ENCODE measurements at places on chromosomes 16 and 17.

DNA sequence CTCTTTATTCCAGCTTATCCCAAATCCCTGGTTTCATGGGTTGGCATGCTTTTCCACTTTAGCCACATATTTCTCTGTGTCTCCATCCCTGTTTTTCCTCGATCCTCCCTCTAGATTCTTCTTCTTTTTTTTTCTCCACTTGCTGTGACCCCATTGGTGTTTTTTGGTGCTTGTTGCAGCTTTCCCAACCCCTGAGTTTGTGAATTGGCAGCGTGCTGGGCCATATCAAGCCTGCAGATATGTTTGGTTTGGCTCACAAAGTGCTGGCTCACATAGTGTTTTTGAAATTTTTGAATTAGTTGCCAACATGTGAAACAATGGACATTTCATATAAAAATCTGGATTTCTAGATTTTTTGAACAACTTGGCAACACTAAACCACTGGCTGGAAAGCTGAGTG, 8.8 kb downstream of the GPR139 start:
- DNase-seq, result no peak

DNA sequence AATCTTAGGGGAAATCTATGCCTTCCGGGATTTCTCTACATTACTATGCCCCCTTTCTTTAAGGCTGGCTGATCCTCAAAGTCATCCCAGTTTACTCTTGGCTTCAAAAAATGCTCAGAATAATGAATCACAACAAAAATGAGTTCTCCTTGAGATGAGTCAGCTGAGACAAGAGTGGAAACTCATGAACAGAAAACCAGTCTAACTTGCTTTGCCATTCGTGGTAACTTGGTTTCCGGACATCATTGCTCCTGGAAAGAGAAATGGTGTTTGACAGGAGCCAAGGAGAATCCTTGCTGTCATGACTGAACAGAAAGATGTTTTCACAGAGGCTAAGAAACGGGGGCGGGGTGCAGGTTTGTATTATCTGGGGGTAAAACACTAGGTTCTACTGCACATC, 435.6 kb upstream of the DYNLRB2 start:
- no peak for DNase-seq

DNA sequence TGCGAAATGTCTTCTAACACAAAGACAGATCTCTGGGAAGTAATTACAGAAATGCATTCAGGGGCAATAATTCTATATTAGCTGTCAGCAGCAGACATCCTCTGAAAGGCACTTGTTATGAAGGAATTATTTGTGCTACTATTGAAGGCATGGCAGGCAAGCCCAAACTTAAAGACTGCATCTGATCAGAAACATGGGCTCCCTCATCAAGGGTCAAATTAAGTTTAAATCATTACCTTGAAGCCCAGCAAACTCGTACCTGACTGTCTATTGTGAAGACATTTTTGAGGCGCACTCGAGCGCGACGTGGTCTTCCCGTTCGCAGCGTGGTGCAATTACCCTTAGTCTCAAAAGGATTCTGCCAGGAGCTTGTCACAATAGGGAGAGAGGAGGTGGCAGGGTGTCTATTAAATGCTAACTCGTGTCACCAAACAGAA, 110.6 kb downstream of the ZNF423 start:
- DNase-seq, result no peak

DNA sequence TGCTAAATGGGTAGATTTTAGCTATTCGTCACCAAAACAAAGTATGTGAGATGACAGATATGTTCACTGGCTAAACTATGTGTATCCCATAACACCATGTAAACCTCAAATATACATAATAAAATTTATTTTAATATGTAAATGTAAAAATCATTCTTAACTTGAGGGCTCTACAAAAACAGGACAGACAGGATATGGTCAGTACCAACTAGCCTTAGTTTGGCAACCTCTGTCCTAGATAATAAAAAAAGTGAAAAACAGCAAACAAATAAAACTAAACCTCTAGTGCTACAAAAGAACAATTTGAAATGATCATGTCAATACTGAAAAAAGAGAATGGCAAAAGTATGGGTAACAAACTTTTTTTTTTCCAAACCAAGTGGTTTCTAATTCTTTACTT, 33.8 kb downstream of the NCOR1 start:
- DNase-seq, result no peak

GRCh38 chr17:19369846-19370492, 7.4 kb upstream of the B9D1 start:
- DNase-seq, result no peak

GRCh38 chr17:68693466-68693865, 92.3 kb upstream of the FAM20A start:
- no peak for DNase-seq
